ENCODE measurements at places on chromosomes 13 and 19. TPM values are rescaled to one million over a fixed set of nuclear protein-coding genes. Genes with fewer than 3 reads are reported as not detected.

GRCh38 chr13:111213964-111214726 is 99.0 kb downstream of the ARHGEF7 start:
- DNase-seq: no peak

DNA sequence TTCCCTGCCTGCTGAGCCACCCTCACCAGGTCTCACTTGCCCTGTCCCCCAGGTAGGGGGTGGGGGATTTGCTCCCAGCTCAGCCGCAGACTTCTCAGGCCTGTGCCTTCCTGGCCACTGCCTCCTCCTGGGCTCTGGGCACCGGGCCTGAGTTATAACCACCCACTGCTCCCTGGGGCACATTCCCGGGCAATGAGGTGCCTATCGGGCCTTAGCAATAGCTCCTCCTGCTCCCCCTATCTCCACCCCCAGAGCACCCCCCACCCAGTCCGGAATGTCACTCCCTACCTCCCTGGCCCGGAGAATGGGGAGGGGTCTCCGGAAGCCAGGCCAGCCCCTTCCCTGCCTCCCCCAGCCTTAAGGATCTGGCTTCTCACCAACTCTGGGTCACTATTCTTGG is at the start of gene KLK5:
Gene KLK5 (minus strand): TSS at position 129 of the 400 bp plus-strand sequence. CDS start 381 bp downstream, outside the sequence.
- DNase-seq: peak; percentile 56

- no peak for DNase-seq
Observed at GRCh38 chr19:43692877-43693276, 22.9 kb upstream of the PLAUR start.

- no peak for DNase-seq
Observed at GRCh38 chr13:103134271-103134670, 68.1 kb upstream of the SLC10A2 start.

DNA sequence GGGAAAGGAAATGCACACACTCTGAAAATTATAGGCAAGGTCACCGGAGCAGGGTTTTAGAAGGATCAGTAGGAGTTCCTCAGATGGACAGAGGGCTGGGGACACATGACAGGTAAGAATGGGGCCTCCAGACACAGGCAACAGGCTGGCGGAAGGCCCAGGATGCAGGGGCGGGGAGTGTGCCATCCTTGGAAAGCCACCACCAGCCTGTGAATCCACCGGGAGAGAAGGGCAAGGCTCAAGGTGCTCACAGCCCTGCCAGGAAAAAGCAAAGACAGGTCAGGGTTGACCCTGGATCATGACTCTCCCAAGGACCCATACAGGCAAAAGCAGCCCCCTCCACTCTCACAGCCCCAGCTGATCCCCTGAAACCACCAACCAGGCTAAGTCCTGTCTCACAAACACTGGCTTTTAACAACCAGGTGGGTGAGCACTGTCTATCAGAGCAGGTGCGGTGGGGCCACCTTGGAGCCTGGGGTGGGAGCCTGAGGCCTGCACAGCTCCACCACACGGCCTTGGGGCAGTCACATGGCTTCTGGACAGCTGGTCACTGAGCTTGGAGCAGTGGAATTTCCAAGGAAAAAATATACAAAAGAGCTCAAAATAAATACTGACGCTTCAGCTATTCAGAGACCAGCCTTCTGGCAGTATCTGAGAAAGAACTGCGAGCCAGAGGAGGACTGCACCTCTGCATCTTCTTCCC is 35.2 kb upstream of the ISYNA1 start:
- no peak for DNase-seq

GRCh38 chr19:8214802-8215201 is 5.6 kb downstream of the CERS4 start:
- DNase-seq: no peak

DNA sequence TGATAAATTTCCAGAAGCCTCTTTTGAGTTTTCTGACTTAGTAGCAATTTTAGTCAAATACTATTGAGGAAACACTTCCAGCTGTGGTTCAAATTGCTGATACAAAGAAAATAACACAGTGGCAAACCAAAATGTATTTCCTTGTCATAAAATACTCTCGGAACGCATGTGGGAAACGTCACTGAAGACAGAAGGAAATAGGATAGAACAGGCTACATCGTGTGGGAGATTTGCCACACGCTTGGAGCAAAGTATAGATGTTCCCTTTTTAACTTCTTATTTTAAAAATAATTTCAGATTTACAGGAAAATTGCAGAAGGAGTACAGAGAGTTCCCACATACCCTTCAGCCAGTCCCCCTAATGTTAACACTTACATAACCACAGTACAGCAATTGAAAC is 88.8 kb downstream of the ING1 start:
- DNase-seq: no peak

- no peak for DNase-seq
Observed at GRCh38 chr19:41548954-41549688, 26.8 kb upstream of the CEACAM21 start.

- no peak for DNase-seq
Observed at GRCh38 chr19:46226438-46226973, 3.0 kb upstream of the IGFL1 start.

Gene SLC6A16
- 3.2 TPM for total RNA-seq
